ENCODE measurements at places on chromosomes 1 and 21.

GRCh38 chr1:221308534-221309511, 429.6 kb downstream of the HLX start:
- no peak for DNase-seq

DNA sequence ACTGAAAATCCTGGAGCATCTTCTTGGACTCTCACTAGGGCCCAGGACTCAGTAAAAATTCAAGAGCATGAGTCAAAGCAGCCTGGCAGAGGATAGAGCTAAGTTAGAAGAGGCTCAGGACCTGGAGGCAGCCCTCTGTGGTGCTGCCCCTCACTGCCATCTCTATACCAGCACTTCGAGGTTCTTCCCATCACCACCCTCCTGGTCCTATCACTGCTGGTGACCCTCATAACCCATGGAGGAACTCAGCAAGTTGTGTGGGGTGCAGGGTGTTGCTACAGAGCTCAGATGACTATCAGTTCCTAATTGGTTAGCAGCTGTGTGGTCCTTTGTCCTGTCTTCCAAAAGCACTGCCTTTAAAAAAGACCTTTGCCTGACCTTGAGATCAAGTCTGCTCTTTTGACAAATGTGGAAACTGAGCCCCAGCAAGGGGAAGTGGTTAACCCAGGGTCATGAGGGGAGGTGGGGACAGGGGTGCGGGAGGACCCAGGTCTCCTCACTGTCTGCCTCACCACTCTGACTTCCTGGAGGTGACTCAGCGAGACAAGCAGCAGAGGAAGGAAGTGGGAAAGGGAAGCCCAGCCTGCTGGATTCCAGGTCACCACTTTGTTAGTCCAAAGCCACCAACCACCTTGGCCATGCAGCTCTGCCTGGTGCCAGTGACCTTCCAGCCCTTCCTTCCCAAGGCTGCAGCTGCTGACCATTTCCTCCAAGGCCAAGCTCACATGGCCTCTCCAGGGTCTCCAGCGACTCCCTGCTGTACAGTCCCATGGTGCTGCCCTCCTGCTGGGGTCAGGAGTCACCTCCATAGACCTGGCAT, 199.4 kb upstream of the EDN2 start:
- DNase-seq, result no peak

- no peak for DNase-seq
Measured at GRCh38 chr1:113747376-113747775, 11.9 kb downstream of the PHTF1 start.

GRCh38 chr1:15947382-15948090, 28.4 kb downstream of the ZBTB17 start:
- no peak for DNase-seq

GRCh38 chr1:43831851-43832250, 101.8 kb upstream of the ARTN start:
- no peak for DNase-seq

GRCh38 chr1:12537294-12537693, 80.7 kb downstream of the DHRS3 start:
- no peak for DNase-seq

DNA sequence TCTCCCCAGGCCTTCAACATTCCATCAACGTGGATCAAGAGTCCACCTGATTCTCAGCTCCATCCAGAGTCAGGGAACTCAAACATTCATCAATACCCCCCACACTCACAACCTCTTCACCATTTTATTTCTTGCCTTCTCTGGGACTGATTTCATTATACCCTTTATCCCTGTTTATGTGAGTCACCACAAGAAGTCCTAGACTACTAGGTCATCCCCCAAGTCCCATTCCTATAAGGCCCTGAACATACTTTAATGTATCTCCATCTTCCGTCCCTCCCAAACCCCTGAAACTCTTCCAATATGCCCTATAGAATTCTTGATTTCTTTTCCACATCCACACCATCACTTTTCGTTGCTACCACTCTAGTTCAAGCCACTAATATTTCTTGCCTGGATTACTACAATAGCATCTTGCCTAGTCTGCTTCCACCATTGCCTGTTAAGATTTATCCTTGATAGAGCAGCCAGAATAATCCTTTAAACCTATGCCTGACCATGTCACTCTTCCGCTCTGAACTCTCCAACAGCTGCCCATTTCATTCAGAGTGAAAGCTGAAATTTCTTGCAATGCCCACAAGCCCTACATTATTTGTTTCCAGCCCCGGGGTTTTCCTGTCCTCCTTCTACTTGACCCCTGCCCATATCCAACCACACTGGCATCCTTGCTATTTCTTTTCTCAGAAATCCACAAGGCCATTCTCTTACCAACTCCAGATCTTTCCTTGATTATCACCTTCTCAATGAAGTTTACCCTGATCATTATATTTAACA, 9.4 kb upstream of the SAMD13 start:
- DNase-seq, result no peak

Data from cortex of kidney (tissue), 1 donor.